ENCODE measurements at places on chromosomes 6 and 20. TPM values are rescaled to one million over a fixed set of nuclear protein-coding genes. Genes with fewer than 3 reads are reported as not detected.

GRCh38 chr20:50181344-50181743 is 9.3 kb upstream of the CEBPB start:
- no peaks in the 10 kb centered on the region for H3K27me3 ChIP-seq
- no peaks in the 10 kb centered on the region for H3K36me3 ChIP-seq
- peaks cover 7% of the 10 kb centered on the region for H3K4me1 ChIP-seq
- no peak for DNase-seq
- no peak overlapping the region for H3K27ac ChIP-seq

DNA sequence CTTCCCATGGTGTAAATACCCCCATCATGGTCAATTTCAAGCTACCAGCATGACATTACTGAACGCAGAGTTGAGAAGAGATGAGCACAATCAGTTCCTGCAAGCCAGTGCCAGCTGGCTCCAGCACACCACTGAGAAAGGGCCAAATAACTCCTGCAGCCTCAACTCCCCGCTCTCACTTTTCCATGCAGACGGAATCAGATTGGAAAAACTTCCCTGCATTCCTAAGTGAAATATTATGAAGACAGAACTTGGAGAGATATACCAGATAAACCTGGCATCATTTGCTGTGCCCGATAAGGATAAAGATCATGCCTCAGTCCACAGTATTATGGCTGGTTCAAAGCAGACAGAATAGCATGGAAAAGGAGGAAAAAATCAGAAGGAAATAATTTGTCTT is 56.7 kb downstream of the FILIP1 start:
- H3K36me3 ChIP-seq: no peaks in the 10 kb centered on the region
- no peak for DNase-seq
- H3K27me3 ChIP-seq: no peaks in the 10 kb centered on the region
- H3K27ac ChIP-seq: no peak overlapping the region
- H3K4me3 ChIP-seq: no peak overlapping the region

- no peaks in the 10 kb centered on the region for H3K27me3 ChIP-seq
- no peaks in the 10 kb centered on the region for H3K4me1 ChIP-seq
- no peak for DNase-seq
- no peak overlapping the region for H3K4me3 ChIP-seq
- H3K36me3 ChIP-seq: no peaks in the 10 kb centered on the region
These were observed 699.3 kb downstream of the RNF144B start for GRCh38 chr6:19086480-19086879.

SLC22A2 gene
- not detected for total RNA-seq

Measured in A673 (cell line).